ENCODE measurements at places on chromosomes 16 and 17.

GRCh38 chr17:51461578-51462004 is 201.2 kb downstream of the UTP18 start:
- DNase-seq = peak; percentile 40

GRCh38 chr16:75108792-75109731 is 7.5 kb downstream of the LDHD start:
- no peak for DNase-seq

GRCh38 chr17:81926451-81927151 is 934 bp downstream of the MAFG start:
- peak; percentile 87 for DNase-seq

DNA sequence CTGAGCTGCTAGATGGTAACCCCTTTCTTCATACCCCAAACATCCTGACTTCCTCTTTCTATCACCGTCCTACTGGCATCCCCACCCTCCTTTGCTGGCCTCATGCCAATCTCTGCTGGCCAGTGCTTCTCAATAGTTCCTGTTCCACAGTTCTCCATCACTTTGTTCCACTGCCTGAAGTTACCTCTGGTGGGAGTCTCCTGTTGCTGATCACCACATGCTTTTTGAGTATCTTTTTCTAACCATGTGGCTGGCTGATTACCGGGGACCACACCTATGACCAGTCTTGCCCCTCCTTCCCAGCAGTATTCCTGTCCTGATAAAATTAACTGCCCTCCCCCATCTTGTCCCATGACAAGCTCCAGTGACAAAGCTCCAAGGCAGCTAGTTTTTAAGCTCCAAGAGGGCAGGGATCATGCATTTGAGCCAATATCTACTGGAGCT is 380.4 kb upstream of the CCL2 start:
- DNase-seq = no peak

GRCh38 chr17:21025451-21025850 is 17.4 kb downstream of the USP22 start:
- no peak for DNase-seq

DNA sequence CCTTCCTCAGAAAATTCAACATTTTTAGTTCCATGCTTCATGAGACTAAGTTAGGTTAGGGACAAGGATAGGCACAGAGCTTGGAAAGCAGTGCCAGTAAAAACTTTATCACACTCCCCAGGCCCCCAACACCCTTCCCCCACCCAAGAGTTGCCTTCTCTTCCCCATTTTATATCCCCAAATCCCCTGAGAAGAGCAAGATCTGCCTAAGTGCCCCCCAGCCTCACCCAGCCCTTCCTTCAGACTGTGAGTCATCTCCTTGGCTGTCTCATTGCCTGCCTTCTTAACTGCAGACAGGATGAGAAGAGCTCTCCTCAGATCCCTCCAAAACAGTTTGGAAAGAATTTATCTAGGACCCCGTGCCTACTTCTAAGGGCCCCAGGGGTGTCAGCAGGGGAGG is 55.8 kb downstream of the NEUROD2 start:
- DNase-seq = no peak

Measured in GM13977 (cell line).